ENCODE measurements at places on chromosomes 4 and X.

GRCh38 chr4:120304801-120305200 lies 238.2 kb upstream of the MAD2L1 start:
- DNase-seq: no peak

DNA sequence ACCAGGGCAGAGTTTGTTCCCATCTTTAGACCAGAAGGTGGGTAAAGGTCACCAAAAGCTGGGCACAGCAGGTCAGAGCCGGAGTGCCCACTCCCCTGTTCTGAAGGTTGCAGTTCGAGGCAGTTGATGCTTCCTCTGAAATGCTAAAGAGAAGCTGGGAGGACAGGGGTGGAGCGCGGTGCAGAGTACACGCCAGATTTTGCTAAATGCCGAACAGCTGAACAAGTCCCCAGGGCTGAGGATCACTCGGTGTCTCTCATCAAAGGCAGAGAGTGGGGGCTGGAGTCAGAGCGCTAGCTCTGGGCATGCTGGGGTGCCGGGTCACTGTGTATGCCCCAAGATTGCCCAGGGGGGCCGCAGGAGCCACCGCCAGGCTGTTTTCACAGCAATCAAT lies 197.0 kb downstream of the BCOR start:
- DNase-seq: no peak

DNA sequence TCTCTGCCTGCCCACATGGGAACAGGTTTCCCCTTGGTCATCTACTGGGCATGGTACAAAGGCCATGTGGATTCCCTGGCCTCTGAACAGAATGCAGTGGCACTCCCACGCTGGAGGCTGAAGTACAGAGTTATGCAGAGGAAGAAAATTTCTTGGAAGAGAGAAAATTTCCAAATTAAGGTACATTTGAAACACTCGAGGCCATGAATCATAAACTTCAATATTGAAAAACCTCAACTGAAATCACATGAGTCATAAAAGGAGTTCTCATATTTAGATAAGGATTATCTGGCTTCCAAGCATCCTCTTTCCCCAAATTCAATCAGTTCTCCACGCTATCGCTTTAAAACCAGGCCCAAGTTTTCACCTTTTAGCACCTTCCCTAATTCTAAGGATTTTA lies 28.1 kb upstream of the TXK start:
- DNase-seq: no peak

GRCh38 chr4:2272828-2273120 lies 10.9 kb upstream of the MXD4 start:
- DNase-seq: no peak

DNA sequence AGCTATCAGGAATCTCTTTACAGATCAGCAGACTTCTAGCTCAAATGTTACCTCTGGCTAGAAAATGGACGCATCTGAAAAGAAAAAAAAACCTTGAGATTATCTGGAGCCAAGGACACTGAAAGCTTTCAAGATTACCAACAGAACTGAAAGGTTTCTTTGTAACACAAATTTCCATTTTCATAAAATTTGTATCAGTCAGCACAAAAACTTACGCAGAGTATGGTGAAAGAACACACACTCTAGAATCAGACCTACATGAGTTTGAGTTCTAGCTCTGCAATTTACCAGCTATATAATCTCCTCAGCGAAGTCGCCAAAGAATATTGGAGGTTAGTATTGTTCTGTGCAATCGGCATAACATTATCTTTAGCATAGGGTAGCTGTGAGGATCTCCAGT lies 1.8 kb downstream of the TAB3 start:
- DNase-seq: no peak

- DNase-seq: no peak
These were observed 120.7 kb upstream of the TSPAN5 start for GRCh38 chr4:98779088-98779487.

DNA sequence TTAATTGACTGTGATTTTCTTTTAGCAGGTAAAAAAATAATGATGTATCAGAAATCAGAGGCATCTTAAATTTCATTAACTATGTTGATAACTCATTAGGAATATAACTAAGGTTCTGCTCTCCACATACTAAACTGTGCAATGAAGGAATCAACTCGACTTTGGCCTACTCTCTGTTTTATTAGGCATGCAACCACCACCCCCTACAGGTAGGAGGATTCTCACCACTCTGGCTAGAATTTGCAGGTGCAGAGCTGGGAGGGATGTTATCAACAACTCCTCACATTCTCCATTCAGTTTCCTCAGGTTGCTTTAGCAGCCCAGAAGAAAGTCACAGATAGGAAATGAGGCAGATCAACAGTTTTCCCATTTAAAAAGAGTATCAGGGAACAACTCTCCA lies 160.1 kb downstream of the COX18 start:
- no peak for DNase-seq

Measured in activated T-cell treated with anti-CD3 and anti-CD28 coated beads for 48 hours (primary cell).